Activated gamma-delta T cell treated with Interleukin-2 at 50 U/mL for 16 hours (primary cell): ENCODE measurements at places on chromosomes 7 and 10.

- DNase-seq, result no peak
Observed at GRCh38 chr10:98644466-98644865, 197.7 kb upstream of the HPS1 start.

- DNase-seq, result no peak
Observed at GRCh38 chr10:44397476-44398225, 12.8 kb upstream of the CXCL12 start.

DNA sequence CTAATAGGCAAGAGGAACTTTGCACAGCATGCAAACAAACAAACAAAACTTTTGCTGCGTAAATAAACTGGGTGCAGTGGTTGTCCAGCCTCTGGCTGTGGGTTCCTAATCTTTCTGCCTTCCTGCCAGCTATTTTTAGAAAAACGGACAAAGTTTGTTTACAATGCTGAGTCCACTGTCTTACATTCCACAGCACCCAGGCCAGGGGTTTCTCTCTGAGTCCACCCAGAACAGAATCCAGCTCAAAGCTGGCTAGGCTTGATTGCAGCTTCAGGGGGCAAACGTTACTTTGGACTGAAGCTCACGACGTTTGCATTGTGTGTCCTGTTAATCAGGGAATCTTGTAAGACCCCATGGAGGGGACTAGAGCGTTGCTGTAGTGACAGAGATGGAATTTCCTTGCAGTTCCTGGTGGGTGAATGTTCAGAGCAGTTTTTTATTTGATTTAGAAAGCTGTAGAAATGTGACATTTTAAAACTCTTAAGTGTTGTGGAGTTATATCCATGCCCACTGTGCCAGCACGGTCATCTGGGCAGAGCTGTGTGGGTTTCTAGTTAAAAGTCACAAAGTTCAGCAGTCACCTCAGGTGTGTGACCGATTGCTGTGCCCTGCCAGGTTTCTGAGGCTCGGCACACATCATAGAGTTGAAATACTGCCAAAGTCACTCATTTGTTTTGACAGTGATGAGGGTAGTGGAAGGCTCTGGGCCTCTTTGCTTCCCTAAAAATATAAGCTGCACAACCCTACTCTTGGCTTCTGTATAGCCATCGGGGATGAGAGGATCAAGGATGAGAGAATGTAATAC lies 247.0 kb downstream of the STK31 start:
- no peak for DNase-seq

- peak; percentile 75 for DNase-seq
Observed at GRCh38 chr10:122565766-122566206, 5.2 kb downstream of the DMBT1 start.

GRCh38 chr10:50968386-50969091 lies 83.1 kb upstream of the A1CF start:
- no peak for DNase-seq

DNA sequence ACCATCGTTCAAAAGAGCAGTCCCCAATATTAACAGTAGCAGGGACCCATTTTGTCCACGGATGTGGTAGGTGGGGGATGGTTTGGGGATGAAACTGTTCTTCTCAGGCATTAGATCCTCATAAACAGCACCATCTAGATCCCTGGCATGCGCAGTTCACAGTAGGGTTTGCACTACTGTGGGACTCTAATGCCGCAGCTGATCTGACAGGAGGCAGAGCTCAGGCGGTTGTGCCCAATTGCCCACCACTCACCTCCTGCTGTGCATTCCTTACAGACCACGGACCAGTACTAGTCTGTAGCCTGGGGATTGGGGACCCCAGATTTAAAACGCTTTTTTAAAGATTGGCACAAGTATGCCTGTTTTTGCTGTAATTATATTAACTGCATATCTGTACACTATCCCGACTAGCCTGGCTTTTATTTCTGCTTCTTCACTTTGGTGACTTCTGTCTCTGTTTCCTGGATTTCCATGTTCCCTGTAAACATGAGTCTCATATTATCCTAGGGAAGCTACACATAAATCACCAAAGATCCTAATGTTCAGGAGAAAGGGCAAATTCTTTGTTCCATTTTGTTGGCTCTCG lies 163.3 kb upstream of the AKR1E2 start:
- no peak for DNase-seq
